ENCODE measurements at places on chromosomes 2 and 18. TPM values are rescaled to one million over a fixed set of nuclear protein-coding genes. Genes with fewer than 3 reads are reported as not detected.

ANKRD62 gene
- total RNA-seq: not detected

TMEFF2 gene
- total RNA-seq: 0.20 TPM

HK2 gene
- 0.96 TPM for total RNA-seq

CYP1B1 gene
- 5.1 TPM for total RNA-seq

TEKT4 gene
- not detected for total RNA-seq

TCF7L1 gene
- 11.6 TPM for total RNA-seq

FAM228A gene
- total RNA-seq: not detected

FOXD4L1 gene
- 0.09 TPM for total RNA-seq

C1QL2 gene
- total RNA-seq: 0.86 TPM

SERPINB10 gene
- total RNA-seq: not detected

PHOSPHO2 gene
- total RNA-seq: 1.7 TPM

SAG gene
- not detected for total RNA-seq
